ENCODE measurements at places on chromosomes 3 and 15.

- no peak for DNase-seq
These were observed 29.0 kb downstream of the IFT122 start for GRCh38 chr3:129469026-129469425.

- no peak for DNase-seq
These were observed 3.6 kb downstream of the KLF13 start for GRCh38 chr15:31330111-31330785.

- DNase-seq = no peak
These were observed 2.0 kb upstream of the ZNF710 start for GRCh38 chr15:89998923-89999675.

GRCh38 chr15:29270976-29271375 lies 1.4 kb upstream of the NSMCE3 start:
- no peak for DNase-seq

GRCh38 chr3:142958707-142959106 lies 4.8 kb downstream of the PAQR9 start:
- DNase-seq = no peak

DNA sequence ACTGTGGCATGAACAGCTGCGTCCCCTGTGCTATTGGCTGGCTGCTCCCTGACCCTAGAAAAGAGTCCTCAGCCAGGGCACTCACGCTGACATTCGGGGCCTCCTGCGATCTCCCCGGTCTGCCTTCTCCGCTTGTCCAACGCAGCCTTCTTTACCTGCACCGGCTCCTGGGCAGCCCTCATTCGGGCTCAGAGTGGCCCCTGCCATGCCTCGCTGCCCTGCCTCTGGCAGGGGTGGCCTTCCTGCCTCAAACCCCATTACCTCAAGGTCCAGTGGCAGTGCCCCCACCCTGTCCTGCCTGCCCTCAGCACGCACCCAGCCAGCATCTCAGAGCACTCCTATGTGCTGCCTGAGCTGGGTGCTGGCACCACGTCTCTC lies 86.5 kb downstream of the TBC1D2B start:
- DNase-seq = no peak

- DNase-seq = no peak
These were observed 8.3 kb downstream of the BCL6 start for GRCh38 chr3:187737006-187737367.

DNA sequence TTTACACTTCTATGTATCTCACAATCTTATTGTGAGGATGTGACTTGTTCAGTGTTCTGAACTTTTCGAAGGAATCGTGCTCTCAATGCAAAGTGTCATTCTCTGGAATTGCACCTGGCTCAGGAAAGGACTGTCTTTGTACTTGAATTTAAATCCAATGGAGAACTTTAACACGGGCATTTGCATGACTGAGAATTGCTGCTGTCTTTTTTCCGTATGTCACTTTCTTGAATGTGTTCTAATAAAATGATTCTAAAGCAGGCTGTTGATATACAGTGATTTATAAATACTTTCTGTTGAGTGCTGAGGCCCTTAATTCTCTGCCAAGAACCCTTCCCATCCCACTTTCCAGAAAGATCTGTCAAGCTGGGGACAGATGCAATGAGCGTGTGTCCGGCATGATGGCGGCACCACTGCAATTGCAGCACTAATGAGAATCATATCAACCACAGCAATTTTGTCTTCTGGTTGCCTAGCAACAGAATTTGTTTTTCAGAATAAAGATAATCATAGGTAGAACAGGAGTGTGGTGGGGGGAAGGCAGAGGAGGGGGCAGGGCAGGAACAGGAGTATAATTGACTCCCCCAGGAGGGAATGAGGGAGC lies 210.6 kb upstream of the UMPS start:
- DNase-seq = no peak

GRCh38 chr15:89680282-89680873 lies 1.2 kb upstream of the PLIN1 start:
- DNase-seq = no peak

DNA sequence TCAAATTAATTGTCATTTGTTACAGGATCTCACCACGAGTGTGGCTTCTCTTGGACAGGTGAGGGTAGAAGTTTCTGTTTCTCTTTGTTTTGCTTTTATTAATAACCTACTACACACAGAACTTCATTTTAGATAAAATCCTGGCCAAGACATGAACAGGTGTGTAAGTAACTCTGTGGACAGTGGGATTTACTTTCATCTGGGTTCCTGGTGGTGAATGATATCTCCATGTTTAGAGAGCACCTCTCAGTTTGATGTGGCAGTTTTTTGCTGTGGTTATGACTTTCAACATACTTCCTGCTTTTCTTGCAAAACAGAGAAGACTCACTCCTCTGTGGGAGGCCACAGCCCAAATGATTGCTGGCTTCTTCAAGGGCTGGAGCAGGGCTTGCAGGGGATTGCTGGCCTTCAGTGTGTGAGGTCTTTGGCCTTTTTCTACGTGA lies 71.1 kb upstream of the XCR1 start:
- no peak for DNase-seq

DNA sequence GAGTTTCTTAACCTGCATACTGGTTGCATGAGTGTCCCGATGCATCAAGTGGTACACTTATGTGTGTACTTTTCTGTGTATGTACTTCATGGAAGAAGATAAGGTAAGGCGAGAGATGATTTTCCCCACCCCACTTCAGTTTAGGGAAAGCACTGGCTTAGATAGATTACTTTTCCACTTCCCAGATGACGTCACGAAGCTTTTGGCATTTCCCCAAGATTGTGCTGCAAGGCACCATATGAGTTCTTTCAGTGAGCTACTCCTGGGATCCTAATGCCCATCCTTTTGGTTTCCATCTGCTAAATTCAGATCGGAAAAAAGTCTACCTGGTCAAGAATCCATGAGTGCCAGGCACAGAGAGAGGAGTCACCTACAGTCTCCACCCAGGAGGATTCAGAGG lies 4.5 kb downstream of the IL17RB start:
- no peak for DNase-seq

GRCh38 chr15:100570735-100571313 lies 31.2 kb downstream of the LINS1 start:
- DNase-seq = no peak

- peak; percentile 28 for DNase-seq
These were observed 67.6 kb upstream of the HACD2 start for GRCh38 chr3:123652342-123652984.

- no peak for DNase-seq
These were observed 30.3 kb downstream of the ABHD2 start for GRCh38 chr15:89118481-89118989.

DNA sequence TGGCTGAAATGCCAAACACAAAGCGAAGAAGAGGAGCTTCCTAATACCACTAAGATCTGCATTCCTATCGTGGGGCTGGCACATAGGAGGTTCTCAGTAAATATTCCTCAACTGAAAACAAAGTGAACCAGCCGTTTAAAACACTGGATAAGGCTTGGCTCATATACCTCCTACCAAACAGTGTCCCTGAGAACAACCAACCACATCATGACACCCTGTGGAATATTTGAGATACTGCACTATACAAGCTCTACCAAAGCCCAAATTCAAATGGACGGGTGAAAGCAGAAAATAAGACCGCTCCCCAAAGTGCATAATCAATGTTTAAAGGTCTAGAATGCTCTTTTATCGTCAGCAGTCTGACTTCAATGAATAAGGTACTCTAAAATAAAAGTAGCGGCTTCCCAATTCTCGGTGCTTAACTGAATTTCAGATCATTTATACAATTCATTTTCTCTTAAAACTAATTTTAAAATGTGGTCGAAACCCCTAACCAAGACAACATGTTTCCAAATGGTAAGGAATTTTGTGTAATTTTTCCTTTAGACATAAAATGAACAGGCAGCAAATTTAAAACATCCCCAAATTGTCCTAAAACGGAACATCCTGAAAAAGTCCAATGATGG lies 425.8 kb downstream of the ERC2 start:
- DNase-seq = no peak

DNA sequence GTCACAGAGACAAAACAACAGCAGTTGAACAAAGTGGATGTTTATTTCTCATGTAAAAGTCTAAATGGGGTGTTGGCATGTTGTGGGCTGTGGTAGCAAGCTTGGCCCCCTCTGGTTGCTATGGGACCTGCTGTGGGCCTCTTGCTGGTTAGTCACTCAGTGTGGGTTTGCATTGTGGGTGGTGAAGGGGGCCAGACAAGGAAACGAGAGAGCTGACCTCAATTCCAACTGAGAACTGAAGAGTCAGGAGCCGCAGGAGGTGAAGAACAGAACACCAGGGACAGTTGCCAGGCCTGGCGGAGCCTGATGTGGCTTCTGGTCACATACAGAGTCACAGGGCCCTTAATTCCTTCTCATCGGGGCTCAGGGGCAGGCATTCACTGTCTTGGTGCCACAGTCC lies 1.9 kb upstream of the ADPGK start:
- no peak for DNase-seq

GRCh38 chr3:147113293-147114044 lies 292.9 kb downstream of the ZIC4 start:
- peak; percentile 5 for DNase-seq

- DNase-seq = no peak
These were observed 5.2 kb downstream of the ESYT3 start for GRCh38 chr3:138439646-138440045.

DNA sequence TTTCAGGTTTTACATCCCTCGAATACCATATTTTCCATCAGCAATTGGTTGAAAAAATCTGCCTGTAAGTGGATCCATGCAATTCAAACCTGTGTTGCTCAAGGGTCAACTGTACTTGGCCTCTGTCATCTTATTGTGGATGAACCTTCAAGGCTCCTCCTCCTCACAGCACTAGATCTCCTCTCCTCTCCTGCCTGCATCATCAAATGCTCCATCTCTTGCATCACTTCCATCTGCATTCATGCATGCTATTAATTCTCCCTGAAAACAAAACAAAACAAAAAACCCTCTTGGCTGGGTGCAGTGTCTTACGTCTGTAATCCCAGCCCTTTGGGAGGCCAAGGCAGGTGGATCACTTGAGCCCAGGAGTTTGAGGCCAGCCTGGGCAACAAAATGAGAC lies 10.1 kb downstream of the BCL2L10 start:
- DNase-seq = no peak

GRCh38 chr15:48332642-48333034 lies 1.4 kb downstream of the DUT start:
- no peak for DNase-seq

- DNase-seq = no peak
These were observed 121.5 kb upstream of the COL8A1 start for GRCh38 chr3:99516936-99517335.

DNA sequence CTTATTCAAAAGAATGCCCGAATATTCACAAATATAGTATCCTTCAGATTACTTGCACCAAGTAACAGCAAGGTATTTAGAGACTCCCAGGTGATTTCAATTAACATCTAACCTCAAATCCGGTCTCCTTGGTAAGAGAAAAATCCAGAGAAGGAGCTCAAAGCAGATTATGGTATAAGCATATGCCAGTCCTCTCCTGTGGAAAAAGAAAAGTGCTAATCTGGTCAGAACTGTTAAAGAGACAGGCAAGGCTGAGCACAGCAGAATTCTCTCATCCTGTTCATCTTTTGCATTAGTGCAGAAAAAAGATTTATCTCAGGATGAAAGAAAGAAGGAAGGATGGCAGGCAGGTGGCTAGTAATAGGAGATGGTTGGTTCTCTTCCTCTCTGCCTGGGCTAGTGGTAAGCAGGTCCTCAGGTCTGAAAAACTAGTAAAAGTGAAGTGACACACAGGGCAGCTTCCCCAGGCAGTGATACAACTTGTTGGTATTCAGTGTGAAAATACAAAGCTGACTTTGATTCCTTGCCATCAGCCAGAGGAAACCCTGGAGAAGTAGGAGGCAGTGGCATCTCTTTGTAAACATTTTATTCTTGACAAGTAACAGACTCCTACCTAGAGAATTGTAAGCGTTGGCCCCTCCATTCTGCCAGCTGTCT lies 14.2 kb downstream of the ATXN7 start:
- no peak for DNase-seq

- DNase-seq = no peak
These were observed 45.2 kb upstream of the NR2F2 start for GRCh38 chr15:96285305-96285704.

DNA sequence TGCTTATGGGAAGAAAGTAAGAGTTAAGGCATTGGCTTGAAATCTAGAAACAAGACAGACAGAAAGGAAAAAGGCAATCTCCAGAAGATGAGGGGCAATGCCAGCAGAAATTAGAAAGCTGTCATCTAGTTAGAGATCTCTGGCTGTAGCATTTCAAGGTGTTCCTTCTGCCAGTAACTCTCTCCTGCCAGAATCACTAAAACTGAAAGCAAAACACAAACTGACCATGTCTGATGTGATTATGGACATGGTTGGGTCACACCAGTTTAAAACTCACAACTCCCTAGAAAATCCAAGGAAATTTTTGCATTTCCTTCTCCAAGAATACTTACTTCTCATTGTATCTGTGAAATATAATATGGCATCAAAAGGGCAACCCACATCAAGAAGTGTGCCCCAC lies 82.9 kb downstream of the LDHAL6B start:
- DNase-seq = no peak

GRCh38 chr3:9195390-9195789 lies 54.1 kb downstream of the SRGAP3 start:
- no peak for DNase-seq

DNA sequence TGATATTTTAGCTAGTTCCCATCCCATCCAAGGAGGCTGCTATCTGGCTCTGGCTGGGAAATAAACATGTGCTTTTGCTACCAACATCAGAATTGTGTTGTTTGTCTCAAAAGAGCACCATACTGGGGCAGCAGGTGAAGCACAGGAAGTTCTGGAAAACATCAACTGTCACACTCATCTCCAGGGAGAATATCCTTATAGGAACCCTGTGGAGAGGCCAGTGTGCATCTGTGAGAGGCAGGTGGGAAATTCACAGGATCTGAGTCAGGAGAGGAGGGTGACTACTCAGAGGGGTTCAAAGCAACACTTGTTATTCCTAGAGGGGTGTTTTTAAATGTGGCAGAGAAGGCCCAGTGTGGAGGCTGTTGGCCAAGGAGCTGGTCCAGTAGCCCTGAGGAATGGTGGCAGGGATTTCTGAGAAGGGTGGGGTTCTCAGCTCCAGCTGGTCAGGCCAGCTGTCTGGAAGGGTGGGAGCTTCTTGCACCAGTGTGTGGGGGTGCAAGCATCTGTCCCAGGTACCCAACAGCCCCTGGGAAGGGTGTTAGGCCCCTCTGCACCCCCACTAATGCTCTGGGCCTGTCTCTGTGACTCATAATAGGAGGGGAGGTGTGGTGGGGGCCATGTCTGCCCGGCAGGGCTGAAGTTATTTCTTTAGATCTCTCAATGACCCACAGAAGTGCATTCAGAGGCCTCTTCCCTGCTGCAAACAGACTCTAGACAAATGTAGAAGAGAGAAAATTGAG lies 28.7 kb downstream of the RPSA start:
- no peak for DNase-seq

DNA sequence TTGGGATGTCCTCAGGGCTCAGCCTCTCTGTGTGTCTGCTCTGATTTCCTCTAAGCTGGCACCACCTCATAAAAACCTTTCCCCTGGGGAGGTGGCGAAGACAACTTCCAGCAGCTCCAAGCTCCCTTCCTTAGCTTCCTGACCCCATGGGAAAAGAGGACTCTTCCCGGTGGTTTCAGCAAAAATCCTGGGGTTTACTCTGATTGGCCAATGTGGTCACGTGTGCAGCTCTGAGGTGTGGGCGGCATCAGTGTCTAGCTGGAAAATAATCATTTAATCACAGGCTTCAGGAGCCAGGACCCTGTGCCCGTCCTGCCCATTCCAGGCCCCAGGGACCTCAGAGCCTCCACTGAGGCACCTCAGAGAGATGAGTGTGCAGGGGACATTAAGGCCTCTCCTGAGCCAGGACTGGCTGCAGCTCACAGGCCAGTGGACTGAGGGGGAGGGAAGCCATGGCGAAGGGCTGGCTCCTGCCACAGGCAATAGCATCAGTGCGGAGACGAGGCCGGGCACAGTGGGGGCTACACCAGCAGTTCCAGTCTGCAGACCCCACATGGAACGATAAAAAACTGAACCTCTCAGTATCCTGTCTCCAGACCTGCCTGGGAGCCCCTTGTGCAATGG lies 104.1 kb downstream of the TPRA1 start:
- no peak for DNase-seq

Data from SW 1271 (cell line).